Spinal cord (tissue), 10 donors: ENCODE measurements at places on chromosomes 13 and 19. TPM values are rescaled to one million over a fixed set of nuclear protein-coding genes. Genes with fewer than 3 reads are reported as not detected.

RASIP1 gene
- 11.9 TPM for polyA plus RNA-seq

MAST1 gene
- 112 TPM for polyA plus RNA-seq

SYNE4 gene
- 6.8 TPM for polyA plus RNA-seq

UBL3 gene
- polyA plus RNA-seq: 200 TPM

ZNF506 gene
- 27.3 TPM for polyA plus RNA-seq

PTPRH gene
- 1.8 TPM for polyA plus RNA-seq

HNRNPA1L2 gene
- polyA plus RNA-seq: 26.5 TPM

RDH8 gene
- polyA plus RNA-seq: not detected

CCDC122 gene
- 7.3 TPM for polyA plus RNA-seq

NMRK2 gene
- polyA plus RNA-seq: 0.74 TPM

ZNF414 gene
- polyA plus RNA-seq: 51.0 TPM

FCER2 gene
- 0.27 TPM for polyA plus RNA-seq

B3GNT3 gene
- 0.12 TPM for polyA plus RNA-seq

DHX34 gene
- 17.9 TPM for polyA plus RNA-seq

DLEU7 gene
- polyA plus RNA-seq: 8.8 TPM

SELENOV gene
- 0.77 TPM for polyA plus RNA-seq

ZNF66 gene
- 4.7 TPM for polyA plus RNA-seq

NLRP13 gene
- polyA plus RNA-seq: not detected

RNF113B gene
- polyA plus RNA-seq: 0.20 TPM

ZNF829 gene
- polyA plus RNA-seq: 6.1 TPM

NANOS3 gene
- polyA plus RNA-seq: 23.1 TPM

CBLC gene
- 0.44 TPM for polyA plus RNA-seq

NCCRP1 gene
- polyA plus RNA-seq: 0.29 TPM

TSHZ3 gene
- 38.7 TPM for polyA plus RNA-seq

MIER2 gene
- 49.0 TPM for polyA plus RNA-seq

LYPD5 gene
- 8.5 TPM for polyA plus RNA-seq

ZNF766 gene
- polyA plus RNA-seq: 10.7 TPM

LAIR1 gene
- 6.9 TPM for polyA plus RNA-seq

ZSCAN1 gene
- 14.9 TPM for polyA plus RNA-seq

DLL3 gene
- 56.0 TPM for polyA plus RNA-seq

LRRC63 gene
- polyA plus RNA-seq: 0.73 TPM

ICAM3 gene
- 4.4 TPM for polyA plus RNA-seq

RGS9BP gene
- 0.35 TPM for polyA plus RNA-seq

CEACAM19 gene
- 9.9 TPM for polyA plus RNA-seq

ZNF154 gene
- polyA plus RNA-seq: 32.4 TPM

CGB5 gene
- not detected for polyA plus RNA-seq

NR1H2 gene
- polyA plus RNA-seq: 38.2 TPM

PRSS57 gene
- polyA plus RNA-seq: 0.15 TPM

RNF225 gene
- not detected for polyA plus RNA-seq

CATSPERD gene
- polyA plus RNA-seq: 2.8 TPM
